Stimulated activated CD8-positive, alpha-beta memory T cell treated with anti-CD3 and anti-CD28 coated beads, Interleukin-15, amount 100 ng/mL, for 4 hours (primary cell): ENCODE measurements at places on chromosomes 1 and 21.

DNA sequence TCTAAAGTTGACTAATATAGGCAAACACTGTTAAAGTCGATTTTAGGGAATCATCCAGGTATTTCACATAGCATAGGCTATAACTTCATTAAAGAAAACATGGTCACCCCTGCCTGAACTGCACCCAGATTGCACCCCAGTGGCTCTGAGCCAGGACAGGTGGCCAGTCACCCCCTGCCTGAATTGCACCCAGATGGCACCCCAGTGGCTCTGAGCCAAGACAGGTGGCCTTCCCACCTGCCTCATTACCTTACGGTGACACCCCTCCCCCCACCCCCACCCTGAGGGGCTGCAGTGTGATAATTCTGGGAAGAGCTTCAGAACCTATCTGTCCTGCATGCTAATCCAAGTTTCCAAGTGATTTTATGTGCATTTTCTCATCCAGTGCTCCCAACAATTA is 78.9 kb downstream of the DSCAM start:
- no peak for DNase-seq

DNA sequence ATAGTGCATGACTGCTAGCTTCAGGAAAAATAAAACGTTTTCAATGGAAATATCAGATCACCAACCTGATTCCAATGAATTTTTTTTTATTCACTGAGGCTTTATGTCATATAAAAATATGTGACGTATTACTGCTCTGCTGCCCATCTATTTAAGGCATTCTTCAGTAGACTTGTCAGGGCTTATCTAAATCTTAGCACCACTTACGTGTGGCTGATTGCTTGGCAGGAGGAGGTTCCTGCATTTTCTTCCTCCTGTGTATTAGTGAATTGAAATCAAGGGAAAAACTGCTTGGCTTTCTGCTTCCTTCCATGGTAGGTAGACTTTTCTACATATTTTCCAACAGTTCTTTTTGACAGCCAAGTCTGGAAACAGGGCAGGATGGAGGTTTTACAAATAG is 80.3 kb downstream of the ROR1 start:
- DNase-seq, result no peak

- DNase-seq, result no peak
Observed at GRCh38 chr1:106768501-106768900, 288.0 kb upstream of the PRMT6 start.

DNA sequence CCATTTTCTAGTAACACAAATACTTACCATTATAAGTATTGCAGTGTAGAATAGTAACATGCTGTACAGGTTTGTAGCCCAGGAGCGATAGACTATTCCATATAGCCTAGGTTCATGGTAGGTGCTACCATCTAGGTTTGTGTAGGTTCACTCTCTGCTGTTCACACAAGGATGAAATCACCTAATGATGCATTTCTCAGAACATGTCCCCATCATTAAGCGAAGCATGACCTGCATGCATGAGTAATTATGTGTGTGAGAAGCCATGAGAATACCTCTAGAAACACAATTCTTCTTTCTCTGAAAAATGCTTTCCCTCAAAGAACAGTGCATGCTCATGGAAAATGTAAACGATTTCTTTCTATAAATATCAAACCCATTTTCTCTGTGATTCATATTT is 69.3 kb downstream of the NR5A2 start:
- no peak for DNase-seq

DNA sequence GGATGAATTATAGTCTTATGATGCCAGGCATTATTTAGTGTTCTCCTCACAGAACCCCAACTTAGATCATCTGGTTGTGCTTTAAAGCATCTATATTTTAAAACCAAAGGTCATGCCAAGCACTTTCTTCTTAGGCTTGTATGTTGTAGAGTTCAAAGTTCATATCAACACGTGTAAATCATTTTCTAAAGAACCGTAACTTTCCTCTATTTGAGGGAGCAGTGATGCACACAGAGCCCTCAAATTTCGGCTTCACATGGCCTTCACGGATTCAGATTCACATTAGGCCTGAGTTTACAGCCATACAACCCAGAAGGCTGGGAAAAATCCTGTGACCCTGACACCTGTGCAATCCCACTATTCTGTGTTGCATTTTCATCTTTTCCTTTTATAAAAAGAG is 52.1 kb upstream of the SEC16B start:
- no peak for DNase-seq

DNA sequence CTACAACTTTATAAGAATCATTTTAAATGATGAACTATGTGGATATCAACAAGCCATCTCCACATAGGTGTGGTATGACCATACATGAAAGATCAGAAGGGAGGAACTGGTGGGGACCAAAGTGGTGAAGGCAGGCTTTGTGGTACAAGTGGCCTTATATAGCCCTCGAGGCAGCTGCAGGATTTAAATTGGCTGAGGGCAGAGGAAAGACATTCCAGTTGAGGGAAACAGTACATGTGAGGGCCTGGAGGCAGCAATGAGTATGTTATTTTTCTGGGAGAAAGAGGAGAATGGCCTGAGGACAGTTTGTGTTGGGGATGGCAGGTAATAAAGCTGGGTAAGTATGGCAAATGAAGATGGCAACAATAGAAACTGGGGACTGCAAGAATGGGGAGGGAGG is 17.1 kb downstream of the OSCP1 start:
- no peak for DNase-seq

DNA sequence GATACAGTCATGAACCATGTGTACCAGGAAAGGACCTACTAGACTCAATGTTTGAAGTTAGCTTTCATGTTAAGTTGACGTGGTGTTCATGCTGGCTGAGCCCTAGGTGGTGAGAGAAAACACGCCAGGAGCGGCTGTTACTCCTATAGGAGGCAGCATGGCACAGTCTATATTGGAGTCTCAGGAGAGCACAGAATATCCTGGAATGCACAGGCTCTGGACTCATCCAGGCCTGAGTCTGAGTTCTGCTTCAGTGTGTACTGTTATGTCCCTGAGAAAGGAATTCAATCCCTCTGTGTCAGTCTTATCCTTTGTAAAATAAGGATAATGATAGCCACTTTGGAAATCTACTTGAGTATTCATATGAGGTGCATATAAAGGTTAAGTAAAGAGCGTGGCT is 41.2 kb downstream of the DPT start:
- DNase-seq, result no peak

- DNase-seq, result no peak
Observed at GRCh38 chr1:43363283-43363934, 4.4 kb downstream of the ELOVL1 start.

DNA sequence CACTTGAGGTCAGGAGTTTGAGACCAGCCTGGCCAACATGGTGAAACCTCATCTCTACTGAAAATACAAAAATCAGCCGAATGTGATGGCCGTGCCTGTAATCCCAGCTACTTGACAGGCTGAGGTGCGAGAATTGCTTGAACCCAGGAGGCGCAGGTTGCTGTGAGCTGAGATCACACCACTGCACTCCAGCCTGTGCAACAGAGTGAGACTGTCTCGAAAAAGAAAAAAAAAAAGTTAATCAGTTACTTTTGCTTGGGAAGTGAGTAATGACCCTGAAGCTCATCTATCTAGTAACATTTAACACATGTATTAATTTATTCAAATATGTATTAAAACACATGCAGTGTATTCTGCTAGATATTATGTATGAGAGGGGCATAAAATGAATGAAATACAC is 49.4 kb downstream of the ZNF326 start:
- DNase-seq, result no peak

DNA sequence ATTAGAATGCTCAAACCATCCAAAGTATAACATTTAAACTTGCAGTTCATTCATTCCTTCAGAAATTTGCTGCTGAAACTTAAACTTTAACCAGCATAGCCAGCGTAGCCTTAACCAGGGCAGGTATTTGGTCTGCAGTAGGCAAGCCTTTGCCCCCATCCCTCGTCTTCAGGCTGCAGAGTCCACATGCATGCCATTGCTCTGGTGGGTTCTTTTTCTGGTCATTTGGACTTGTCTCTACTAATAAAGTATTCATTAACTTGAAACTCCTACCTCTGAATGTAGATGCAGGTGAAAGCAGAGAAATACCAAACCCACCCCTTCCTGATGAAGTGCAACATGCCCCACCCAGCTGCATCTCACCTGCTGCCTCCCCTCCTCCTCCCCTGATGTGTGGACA is 100.2 kb downstream of the CAMTA1 start:
- no peak for DNase-seq

DNA sequence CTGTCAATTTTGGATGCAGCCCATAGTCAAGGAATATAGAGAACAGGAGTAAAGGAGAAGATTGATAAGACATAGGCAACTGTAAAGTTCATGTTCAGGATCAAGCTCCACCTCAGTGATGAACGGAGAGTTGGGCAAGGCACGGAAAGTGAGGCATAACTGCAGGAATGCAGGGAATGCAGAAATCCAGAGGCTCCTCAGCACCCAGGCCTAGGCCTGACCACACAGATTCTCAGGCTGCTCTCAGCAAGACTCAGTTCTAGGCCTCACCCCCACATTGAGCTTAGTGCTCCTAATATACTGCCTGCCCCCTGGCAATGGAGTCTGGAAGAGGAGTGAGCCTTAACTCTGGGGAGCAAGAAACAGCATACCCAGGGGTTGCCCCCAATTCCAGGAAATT is 36.3 kb upstream of the S1PR1 start:
- no peak for DNase-seq

DNA sequence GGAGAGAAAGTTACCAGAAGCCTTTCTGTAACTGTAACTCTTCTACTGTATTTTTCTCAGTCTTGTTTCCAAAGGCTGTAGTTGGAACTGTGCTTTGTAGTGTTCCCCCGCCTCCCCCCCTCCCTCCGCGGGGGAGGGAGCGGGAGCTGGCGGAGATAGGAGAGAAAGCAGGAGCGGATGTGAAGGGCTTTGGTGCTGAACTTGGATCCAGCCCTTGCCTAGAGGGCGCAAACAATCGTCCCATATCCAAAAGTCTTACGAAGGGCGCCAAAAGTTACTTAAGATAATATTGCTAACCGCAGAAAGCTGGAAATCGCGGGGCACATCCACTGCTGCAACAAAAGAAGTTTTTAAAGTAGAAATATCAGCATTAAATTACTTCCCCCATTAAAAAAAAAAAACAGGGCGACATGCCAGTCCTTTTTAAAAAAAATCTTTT is 2.4 kb upstream of the NFIA start:
- no peak for DNase-seq

DNA sequence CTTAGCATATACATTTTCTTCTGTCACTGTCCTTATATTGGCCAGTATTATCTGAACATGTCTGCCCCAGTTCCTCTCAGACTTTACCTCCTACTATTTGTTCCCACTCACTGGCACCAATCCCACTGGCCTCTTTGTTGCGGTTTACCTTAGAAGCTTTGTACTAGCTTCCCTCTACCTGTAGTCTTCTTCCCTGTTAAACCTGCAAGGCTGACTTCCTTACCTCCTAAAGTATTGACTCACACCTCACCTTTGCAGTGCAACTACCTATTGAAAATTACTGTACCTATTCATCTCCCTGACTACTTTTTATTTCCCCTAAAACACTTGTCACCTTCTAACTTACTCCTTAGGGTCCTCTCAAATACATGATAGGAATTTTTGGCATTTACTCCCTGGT is 111.1 kb downstream of the CLEC20A start:
- no peak for DNase-seq

GRCh38 chr1:232335261-232335660 is 294.7 kb downstream of the SIPA1L2 start:
- no peak for DNase-seq

GRCh38 chr1:88655685-88656299 is 28.3 kb upstream of the PKN2 start:
- no peak for DNase-seq

GRCh38 chr21:35352066-35352770 is 303.1 kb upstream of the RUNX1 start:
- DNase-seq, result no peak

DNA sequence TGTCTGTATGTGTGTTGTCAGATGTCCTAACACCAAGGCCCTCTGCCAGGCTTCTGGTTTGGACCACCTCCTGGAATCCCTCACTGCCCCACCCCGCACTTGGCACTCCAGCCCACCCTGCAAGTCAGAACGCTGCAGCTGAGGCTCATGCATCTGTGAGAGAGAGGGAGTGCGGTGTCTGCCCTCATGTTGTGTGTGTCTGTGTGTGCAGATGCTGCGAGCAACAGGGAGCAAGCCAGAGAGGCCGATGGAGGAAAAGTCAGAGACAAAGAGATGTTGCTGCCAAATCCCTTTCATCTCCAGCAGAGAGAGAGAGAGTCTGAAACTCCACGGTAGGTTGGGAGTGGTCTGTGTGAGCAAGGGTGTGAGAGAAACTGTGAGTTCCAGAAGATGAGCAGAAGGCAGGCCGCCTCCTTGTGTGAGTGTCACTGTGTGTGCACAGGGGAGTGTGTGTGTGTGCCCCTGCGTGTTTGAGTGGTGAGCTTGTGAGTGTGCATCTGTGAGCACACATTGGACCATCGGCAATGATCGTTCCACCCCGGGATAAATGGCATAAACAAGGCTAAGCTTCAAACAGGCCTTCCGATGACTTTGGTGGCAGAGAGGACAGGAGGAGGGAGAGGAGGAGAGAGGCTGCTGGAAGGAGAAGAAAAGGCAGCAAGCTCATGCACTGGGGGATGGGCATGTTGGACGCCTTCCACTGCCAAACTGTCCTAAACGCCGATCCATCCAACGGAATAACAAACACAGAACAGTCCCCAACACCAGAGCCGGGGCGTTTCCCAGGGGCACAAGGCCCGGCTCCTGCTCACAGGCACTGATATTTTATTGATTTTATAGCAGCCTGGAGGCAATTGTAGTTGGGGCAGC is 99.2 kb upstream of the GRIK3 start:
- no peak for DNase-seq

- DNase-seq, result no peak
Observed at GRCh38 chr1:18992646-18993045, 36.2 kb upstream of the IFFO2 start.

DNA sequence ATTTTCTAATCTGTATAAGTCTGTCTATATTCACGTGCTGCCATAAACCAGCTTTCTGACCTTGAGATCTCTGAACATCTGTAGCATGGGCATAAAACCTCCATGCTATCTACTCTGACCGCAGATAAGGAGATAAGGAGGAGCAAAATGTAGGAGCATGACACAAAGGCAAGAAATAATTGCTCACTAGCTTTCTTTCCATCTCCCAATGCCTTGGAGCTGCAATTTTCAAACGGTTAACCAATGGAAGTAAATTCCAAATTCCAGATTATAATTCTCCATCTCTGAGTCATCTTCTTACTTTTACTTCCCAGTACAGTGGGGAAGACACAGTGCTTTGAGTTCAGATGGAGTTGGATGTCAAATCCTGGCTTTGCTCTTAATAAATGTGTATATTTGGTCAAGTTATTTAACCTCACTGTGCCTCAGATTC is 41.6 kb downstream of the CD58 start:
- no peak for DNase-seq

- DNase-seq, result no peak
Observed at GRCh38 chr1:94765958-94766357, 54.2 kb upstream of the SLC44A3 start.

DNA sequence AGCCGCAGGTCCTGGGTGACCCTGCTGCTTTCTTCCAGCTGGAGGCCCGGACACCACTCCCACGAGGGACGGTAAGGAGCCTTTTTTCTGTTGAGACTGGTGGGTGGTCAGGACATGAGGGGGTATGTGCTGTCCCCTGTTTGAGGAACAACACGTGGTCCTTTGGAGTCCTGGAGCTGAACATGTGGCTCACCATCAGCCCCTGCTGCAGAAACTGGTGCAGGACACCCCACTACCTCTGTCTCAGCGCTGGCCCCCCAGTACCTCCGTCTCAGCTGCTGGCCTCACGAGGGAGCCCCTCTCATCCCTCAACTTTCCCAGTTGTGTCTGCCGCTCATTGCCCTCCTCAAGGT is 34.7 kb downstream of the SLC19A1 start:
- no peak for DNase-seq

- DNase-seq, result no peak
Observed at GRCh38 chr1:61277121-61277690, 194.8 kb downstream of the NFIA start.

- peak; percentile 26 for DNase-seq
Observed at GRCh38 chr21:44337941-44338895, 972 bp downstream of the CFAP410 start.
